Posterior vena cava (tissue), 2 donors: ENCODE measurements at places on chromosomes 1 and 21. TPM values are rescaled to one million over a fixed set of nuclear protein-coding genes. Genes with fewer than 3 reads are reported as not detected.

- no peak for DNase-seq
Measured at GRCh38 chr1:148293651-148294050, 141.6 kb upstream of the NBPF11 start.

GRCh38 chr1:231618609-231619256 is 7.9 kb upstream of the DISC1 start:
- no peak for DNase-seq

- no peak for DNase-seq
Measured at GRCh38 chr1:115098979-115099692, 9.8 kb upstream of the TSPAN2 start.

ASTN1 gene
- total RNA-seq = 0.19 TPM

FYB2 gene
- total RNA-seq = not detected

DNA sequence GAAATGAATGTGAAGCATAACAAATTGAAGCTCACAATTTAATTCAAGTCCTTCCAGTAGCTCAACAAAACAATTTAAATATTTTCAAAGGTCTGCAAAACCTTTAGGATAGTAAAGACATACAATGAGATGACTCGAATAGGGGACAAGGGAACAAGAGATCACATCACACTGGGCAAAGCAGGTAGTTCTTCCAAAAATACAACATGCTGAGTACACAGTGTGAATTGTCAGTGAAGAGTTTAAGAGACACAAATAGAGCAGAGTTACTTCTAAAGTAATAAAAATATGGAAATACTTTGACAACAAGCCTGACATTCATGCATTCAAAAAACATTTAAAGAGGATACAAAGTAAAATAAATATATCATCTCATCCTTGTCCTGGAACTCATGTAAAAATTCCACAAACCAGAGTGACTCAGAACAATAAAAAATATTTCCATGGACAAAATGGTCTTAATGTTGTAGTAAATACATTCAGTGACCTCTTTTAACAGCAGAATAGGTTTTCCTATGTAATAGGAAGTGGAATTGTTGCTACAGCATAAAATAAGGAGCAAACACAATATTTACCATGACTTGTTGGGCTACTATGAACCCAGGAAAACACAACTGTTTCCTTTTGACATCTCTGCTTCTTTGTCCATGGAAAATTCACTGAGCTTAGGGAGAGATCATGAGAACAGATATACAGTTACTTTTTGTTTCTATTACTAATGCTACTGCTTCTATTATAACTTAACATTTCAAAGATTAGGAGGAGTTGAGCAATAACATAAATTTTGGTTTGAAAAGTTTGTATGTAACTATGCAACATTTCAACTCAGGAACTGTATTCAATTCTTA is 83.7 kb upstream of the BCL10 start:
- no peak for DNase-seq

CYP2J2 gene
- total RNA-seq = not detected

DNA sequence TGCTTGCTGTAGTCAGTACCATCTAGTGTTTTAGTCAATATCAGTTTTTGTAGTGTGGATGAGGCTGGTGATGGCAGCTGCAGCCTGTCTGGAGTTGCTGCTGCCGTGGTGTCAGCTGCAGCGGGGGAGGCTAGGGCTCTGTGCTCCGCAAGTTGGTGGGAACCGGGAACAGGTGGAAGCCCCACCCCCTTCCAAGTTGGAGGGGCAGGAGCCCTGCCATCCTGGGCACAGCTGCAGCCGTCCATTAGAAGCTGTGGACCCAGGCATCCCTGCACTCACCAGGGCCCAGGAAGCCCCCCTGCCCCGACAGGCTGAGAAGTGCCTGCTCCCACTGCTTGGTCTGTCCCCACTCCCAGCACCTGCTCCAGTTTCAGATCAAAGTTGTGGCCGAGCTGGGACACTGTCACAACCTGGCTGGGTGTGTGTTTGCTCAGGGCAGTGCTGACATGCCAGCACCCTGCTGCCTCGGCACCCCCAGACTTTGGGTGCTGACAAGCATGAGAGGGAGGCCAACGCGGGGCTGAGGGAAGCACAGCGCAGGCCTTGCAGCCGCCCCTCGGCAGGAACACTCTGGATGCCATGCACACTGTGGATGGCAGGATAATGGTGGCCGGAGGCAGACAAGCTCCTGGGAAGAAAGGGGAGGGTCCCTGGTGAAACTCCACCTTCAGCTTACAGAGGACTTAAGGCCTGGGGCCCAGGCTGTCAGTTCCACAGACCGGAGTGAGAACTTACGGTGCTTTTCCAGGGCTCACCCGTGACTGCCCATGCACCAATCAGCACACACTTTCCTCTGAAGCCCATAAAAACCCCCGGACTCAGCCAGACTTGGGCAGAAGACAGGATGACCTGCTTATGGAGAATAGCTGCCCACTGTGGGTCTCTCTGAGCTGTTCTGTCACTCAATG is 86.9 kb downstream of the ADARB1 start:
- peak; percentile 78 for DNase-seq

NHLH2 gene
- not detected for total RNA-seq

- DNase-seq = no peak
Measured at GRCh38 chr1:220950576-220950975, 71.3 kb downstream of the HLX start.

- peak; percentile 82 for DNase-seq
Measured at GRCh38 chr1:3070644-3071564, 1.9 kb downstream of the PRDM16 start.

DNA sequence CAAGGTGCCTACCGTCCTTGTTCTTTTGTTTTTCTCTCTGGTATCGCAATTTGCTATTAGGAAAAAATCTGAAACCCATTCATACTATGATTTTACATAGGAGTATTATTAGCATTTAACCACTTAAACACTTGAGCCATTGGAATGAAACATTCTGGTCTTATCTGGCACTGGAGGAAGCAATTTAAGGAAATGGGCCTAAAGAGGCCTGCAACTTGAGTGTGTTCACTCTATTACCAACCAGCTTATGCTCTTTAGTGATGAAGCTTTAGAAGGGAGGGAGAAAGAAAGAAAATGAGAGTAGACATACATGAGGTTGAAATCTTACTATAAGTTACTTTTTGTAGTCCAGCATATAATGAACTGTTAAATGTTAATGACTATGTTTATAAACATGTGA is 5.7 kb downstream of the GJA5 start:
- DNase-seq = no peak

DNA sequence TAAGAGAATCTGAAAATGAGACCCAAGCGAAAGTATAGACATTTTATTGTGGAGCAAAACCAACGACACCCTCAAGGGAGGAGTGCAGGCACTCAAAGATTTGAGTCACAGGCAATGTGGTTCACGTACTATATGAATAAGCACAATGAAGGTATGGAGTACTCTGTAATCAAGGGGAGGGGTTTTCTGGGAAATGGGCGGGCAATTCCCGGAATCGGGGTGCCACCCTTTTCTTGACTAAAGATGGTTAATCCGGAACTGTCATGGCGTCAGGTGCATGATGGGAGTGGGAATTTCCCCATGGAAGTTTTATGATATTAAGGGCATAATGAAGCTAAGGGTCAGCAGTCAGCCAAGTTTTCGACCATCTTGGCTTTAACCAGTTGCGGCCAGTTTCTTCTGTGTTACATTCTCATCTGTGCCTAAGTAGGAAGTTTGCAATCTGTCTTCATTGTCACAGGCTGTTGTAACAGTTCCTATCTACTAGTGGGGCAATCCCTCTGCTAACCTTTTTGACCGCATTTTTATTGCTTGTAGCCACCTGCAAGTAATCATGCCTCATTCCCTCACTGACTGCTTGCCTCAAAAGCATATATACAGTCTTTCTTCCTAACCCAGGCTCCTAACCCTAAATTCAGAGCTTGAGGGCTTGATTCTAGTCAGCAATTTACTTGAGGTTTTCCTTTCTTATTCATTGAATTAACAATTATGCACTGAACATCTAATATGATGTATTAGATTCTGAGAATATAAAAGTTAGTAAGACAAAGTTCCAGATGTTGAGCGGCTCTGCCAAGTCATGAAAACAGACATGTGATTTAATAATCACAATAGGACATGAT is 775 bp upstream of the AIM2 start:
- DNase-seq = peak; percentile 87

OR10K2 gene
- not detected for total RNA-seq

DNA sequence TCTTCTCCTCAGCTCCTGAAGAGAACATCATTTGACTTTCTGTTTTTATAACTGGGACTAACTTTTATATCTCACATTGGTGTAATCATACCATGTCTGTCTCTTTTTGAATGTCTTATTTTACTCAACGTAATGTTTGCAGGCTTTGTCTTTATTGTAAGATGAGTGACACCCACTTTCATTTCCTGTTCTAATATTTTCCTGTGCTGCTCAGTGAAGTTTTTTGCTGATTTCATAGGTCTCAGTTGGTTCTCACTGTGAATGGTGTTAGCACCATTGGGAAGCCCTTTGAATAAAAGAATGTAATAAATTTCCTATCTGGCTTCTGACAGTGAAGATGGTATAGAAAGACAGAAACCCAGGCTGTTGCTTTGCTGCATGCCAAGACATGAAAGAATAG is 84.0 kb downstream of the RAVER2 start:
- DNase-seq = no peak

DNA sequence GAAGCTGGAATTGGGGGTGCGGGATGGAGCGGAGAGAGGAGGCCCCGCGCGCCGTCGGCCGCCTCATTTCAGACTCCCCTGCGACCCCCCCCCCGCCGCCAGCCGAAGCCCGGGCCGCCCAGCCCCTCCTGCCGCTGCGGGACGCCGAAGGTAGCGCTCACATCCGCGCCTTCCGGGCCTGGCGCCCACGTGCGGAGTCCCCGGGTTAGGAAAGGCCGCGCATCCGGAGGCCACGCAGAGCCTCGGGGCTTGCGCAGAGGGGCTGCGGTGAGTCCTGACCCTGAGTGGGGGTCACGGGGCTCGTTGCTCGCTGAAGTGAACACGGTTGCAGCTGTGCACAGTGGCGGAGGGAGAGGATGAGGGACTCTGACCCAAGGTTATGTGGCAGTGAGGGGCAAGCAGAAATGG is 552 bp upstream of the ZNF496 start:
- DNase-seq = peak; percentile 89

DCDC2B gene
- not detected for total RNA-seq

DNA sequence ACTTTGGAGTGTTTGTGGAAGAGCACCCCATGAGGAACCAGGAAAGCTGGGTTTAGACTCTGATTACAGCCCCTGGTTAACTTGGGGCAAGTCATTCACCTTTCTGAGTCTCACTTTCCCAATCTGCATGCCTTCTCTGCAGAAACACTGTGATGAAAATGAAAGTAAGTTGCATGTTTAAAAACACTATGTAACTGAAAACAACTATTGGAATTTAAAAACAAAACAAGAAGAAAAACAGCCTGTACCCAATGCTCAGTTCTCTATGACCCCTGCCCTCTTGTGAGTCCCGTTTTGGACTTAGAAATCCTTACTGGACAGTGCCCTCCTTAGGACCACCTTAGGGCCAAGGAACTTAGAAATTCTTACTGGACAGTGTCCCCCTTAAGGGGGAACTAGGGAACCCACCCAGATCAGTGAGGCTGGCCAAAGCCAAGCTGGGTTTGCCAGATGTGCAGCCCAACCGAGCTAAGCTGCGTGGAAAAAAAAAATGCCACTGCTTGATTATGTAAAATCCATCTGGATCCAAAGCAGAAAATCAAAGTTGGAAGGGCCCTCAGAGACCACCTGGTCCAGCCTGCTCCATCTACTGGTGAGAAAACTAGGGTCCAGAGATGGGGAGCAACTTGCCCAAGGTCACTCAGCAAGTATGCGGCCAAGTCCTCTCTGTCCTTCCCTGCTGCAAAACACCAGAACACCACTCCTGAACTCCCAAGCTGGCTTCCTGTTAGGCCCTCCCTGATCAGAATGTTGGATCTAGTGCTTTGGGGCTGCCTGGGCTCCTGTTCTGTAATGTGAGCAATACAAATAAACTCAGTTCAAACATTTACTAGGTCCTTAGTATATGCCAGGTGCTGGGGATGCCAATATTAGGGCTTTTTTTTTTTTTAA is 77.7 kb downstream of the MRPL37 start:
- DNase-seq = no peak

DNA sequence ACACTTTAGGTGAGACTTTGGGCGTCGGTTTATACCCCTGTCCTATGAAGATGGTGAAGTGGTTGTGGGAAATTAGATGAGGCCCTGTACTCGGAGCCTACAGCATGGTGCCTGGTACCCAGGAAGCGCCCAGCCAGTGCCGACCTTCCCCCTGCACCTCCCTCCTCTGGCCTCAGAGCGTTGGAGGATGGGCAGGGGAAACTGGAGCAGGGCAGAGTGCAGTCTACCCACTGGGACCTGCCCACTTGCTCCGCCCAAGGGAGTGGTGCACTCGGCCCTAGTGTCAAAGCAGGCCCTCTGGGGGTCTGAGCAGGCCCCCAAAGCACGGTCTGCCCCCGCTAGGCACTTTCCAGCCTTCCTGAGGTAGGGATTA is 13.0 kb upstream of the TTC22 start:
- peak; percentile 22 for DNase-seq

TMEM61 gene
- total RNA-seq = 11.0 TPM

CFAP141 gene
- not detected for total RNA-seq

COL8A2 gene
- total RNA-seq = 33.2 TPM

DNA sequence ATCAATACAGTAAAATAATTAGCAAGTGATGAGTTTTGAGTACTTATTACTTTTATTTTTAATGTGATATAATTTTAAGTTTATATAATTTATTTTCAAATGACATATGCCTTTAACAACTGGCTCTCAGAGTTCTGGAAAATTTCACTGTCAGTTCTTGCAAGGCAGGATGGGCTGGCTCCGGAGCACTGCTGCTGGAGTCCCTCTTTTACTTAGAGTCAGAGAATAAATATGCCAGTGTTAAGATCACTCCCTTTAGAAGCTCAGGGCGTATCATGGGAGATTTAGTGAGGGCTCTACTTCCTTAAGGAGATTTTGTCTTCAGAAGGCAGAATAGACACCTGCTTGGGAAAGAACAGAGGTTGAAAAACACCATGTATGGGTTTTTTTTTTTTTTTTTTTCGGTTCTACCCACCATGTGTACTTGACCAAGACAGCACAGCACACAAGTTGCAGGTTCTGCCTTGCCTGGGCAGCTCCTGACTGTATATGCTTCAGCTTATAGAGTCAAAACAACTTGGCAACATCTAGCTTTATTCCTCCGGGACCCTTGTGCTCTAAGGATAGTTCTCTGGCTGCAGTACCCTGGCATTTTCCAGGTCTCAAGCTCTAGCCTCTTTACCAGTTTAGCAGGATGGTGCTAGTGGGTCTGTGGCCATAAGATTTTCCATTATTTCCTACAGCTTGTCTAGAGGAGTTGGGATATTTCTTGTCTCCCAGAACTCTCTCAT is 29.7 kb upstream of the FMOD start:
- DNase-seq = no peak
